Activated T-cell treated with anti-CD3 and anti-CD28 coated beads for 48 hours (primary cell): ENCODE measurements at places on chromosomes 1 and 21.

DNA sequence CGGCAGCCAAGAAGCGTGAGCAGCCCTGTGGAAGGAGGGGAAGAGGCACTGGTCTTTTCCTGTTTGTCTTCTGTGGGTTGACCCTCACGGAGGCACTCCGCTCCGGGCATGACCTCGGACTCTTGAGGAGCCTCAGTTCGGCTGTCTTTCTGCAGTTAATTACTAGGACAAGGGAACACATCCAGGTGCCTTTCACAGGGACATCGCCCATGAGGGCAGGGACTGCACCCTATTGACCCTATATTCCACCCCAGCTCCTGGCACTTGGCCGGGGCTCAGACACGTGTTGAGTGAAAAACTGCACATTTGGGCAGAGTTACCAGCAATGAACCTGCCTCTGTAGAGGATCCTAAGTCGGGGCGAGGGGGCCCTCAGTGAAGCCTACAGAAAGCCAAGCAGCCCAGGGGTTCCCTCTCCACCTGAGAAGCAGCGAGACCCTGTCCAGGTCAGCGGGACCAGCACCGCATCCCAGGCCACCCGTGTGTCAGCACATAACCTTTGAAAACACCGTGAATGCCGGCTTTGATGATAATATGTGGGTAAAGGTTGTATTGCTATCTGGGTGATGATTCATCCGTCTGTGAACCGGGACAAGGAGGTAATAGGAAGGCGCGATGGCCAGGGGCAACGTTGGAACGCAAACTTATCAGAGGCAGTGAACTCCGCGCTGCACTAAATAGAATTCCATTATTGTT, 161.4 kb upstream of the ARHGEF16 start:
- no peak for DNase-seq

- peak; percentile 81 for DNase-seq
These were observed 514 bp upstream of the FAAP20 start for GRCh38 chr1:2194898-2195673.

DNA sequence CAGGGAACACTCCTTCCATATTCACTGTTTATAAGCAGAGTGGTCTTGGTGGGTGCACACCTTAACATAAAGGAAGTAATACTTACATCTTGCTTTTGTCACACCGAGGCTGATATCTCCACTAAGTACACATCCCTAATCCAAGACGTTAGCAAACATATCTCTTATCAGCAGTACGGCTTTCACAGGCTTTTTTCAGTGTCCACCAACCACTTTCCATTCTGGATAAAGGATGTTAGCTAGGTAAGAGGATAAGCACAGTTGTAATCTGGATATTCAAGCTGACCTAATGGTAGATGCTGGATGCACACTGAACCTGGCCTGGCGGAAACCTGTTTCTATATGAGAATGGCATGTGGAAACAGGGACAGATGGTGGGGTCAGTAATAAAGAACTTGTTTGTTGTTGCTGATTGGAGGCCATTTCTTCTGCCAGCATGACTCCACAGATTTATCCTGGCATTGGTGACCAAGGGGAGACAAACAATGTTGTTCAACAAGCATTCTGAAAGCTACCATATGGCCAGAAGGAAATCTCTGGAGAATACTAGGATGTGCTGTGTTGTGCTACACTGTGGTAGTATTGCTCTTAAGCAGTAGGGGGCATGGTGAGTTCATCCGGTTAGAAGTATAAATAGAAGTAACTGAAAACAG, 416.4 kb downstream of the PTBP2 start:
- DNase-seq, result no peak

- DNase-seq, result no peak
These were observed 22.3 kb upstream of the PLA2G4A start for GRCh38 chr1:186806477-186806876.

DNA sequence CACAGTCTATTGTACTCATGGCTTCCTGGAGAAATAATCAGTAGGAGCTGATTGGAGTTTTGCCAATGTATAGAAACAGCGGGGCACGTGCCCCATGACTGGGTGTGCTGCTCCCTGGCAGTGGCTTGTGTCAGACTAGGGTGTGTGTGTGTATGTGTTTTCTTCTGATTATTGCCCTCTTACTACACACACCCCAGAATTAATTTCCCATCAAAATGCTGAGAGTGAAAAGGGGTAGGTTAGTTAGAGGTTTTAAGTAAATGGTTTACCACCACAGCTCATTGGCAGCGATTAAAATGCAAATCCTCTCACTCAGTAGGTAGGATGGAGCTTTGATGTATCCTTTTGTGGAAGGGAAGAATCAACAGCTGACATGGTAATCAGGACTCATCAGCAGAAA, 29.9 kb downstream of the HHAT start:
- no peak for DNase-seq

- DNase-seq, result no peak
These were observed 250.9 kb upstream of the FMN2 start for GRCh38 chr1:239840790-239841189.

GRCh38 chr1:227942021-227942715, 5.6 kb downstream of the WNT9A start:
- no peak for DNase-seq

GRCh38 chr21:42565206-42565810, 51.7 kb downstream of the SLC37A1 start:
- no peak for DNase-seq

GRCh38 chr1:152029144-152029928, 7.5 kb downstream of the S100A11 start:
- DNase-seq, result no peak

- no peak for DNase-seq
These were observed 331.7 kb downstream of the PTBP2 start for GRCh38 chr1:97053268-97053667.

DNA sequence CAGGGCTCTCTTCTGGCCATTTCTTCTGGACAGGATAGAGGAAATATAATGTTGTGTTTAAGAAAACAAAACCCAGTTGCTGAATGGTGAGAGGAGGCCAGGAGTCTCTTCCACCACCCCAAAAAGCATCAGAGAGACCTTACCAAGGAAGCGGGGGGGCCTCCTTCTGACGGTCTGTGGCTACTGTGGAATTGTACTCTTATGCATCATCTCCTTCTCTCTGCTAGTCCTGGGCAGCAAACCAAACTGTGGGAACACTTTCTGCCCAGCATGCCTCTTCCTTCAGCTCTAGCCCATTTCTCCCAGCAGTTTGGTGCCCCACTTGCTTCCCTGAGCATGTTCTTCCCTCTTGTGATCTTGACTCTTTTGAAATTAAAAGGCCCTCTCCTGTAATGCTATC, 157.7 kb downstream of the HHIPL2 start:
- DNase-seq, result no peak

GRCh38 chr1:221078260-221078965, 199.2 kb downstream of the HLX start:
- DNase-seq, result no peak

- no peak for DNase-seq
These were observed 52.6 kb upstream of the EPS8L3 start for GRCh38 chr1:109816175-109816811.

DNA sequence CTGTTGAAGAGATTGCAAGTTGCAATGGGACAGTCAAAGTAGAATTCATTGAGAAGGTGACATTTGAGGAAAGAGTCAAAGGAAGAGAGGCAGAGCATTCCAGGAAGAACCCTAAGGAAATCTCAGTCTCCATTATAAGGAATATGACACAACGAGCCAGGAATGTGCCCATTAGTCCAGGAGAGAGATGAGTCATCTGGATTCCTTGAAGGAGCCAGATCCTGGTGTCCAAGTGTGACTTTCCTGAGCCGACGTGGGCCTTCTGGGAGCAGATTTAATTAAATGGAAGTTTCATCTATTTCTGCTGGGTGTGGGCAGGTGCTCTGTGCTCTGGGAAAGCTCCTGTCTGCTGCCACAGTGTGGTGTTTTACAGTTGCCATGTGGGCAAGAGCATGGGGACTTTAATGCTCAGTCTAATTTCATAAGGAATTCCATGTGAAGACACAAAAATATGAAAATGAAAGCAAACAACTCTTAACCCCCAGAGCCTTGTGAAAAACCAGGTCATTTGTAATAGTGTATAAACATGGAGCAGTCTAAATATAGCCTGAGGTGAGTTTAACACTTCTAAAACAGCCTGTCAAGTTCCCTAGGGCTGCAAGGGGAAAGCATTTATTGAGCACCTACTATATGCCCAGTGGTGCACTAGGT, 111.4 kb upstream of the ARTN start:
- no peak for DNase-seq

DNA sequence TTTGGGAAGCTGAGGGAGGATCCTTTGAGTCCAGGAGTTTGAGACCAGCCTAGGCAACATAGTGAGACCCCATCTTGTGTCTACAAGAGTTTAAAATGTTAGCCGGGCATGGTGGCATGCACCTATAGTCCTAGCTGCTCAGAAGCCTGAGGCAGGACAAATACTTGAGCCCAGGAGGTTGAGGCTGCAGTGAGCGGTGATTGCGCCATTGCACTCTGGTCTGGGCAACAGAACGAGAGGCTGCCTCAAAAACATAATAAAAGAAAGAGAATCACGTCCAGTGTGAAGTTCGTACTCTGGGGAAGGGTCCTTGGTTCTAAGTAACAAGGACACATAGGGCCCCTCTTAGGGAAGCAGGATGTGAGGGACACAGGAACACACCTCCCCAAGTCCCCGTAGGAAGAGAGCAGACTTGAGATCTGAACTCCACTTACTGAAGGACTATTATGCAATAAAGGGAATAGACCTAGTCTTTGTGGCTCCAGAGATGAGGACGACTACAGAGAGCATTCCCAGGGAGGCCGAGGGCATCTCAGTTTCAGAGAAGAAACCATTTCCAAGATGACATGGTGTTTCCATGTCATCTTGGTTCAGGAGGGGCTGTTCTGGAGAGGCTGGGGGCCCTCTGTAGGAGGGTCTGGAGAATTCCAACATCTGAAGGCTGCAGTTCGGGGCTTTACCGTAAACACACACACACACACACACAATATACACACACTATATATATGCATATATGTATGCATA, 10.8 kb upstream of the ENO1 start:
- no peak for DNase-seq
